T-cell (primary cell): ENCODE measurements at places on chromosomes 2 and 18. TPM values are rescaled to one million over a fixed set of nuclear protein-coding genes. Genes with fewer than 3 reads are reported as not detected.

The RFTN2 gene
- not detected for total RNA-seq

The FAM168B gene
- 73.3 TPM for total RNA-seq

The PLGLB1 gene
- total RNA-seq = 14.5 TPM

The HOXD13 gene
- not detected for total RNA-seq

The KLHL41 gene
- total RNA-seq = 0.23 TPM

The ALPG gene
- 0.15 TPM for total RNA-seq

The TTN gene
- 14.4 TPM for total RNA-seq

The GALNT13 gene
- total RNA-seq = 0.47 TPM

The POTEJ gene
- not detected for total RNA-seq

The ARMC9 gene
- total RNA-seq = 0.88 TPM

The FAM117B gene
- 35.7 TPM for total RNA-seq

The RAB6C gene
- total RNA-seq = not detected

- no peaks in the 10 kb centered on the region for H3K36me3 ChIP-seq
- H3K27me3 ChIP-seq = no peaks in the 10 kb centered on the region
- no peak overlapping the region for H3K4me3 ChIP-seq
- H3K4me1 ChIP-seq = peaks cover 22% of the 10 kb centered on the region
Observed at GRCh38 chr2:7744827-7745226, 827.6 kb downstream of the RNF144A start.

GRCh38 chr2:232539298-232540231 is at the start of gene CHRNG:
Gene CHRNG (plus strand): TSS chr2:232539692. CDS start chr2:232539748, 56 bp downstream.
- no peak within 1 kb of the TSS for H3K4me3 ChIP-seq
- peaks cover 4% of the 10 kb centered on the region for H3K36me3 ChIP-seq
- peaks cover 34% of the 10 kb centered on the region for H3K27me3 ChIP-seq
- no peak within 1 kb of the TSS for H3K27ac ChIP-seq
- H3K4me1 ChIP-seq = no peaks in the 10 kb centered on the region

DNA sequence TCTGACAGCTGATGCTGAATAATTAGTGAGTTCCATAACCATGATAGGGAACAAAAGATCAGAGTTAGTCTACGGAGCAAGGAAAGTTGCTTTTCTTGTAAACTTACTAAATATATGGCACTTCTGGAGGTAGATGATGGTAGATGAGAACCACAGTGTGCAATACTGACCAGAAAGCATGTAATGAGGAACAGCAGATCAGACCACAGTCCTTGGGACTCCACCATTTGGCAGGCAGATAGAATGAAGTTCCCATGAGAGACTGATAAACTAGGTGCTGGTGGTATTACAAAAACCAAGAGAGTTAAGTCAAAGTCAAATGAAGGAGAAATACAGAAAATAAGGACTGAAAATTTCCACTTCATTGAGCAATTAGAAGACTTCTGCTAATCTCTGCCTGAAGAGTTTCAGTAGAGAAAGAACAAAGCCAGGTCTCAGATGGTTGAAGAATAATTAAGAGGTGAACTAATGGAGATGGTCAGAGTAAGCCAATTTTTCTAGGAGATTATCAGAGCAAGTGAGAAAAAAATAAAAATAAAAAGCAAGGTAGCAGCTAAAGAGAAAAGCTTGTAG is 10.4 kb downstream of the CERKL start:
- H3K27me3 ChIP-seq = no peaks in the 10 kb centered on the region
- no peak overlapping the region for H3K4me3 ChIP-seq
- no peaks in the 10 kb centered on the region for H3K4me1 ChIP-seq

- H3K27ac ChIP-seq = no peak overlapping the region
- H3K4me1 ChIP-seq = no peaks in the 10 kb centered on the region
- no peaks in the 10 kb centered on the region for H3K27me3 ChIP-seq
- peak; percentile 1 for DNase-seq
- no peaks in the 10 kb centered on the region for H3K36me3 ChIP-seq
- H3K4me3 ChIP-seq = no peak overlapping the region
Observed at GRCh38 chr2:91748902-91749301, 3057.4 kb downstream of the RPIA start.

- no peak for DNase-seq
- no peaks in the 10 kb centered on the region for H3K36me3 ChIP-seq
- H3K27ac ChIP-seq = no peak overlapping the region
- H3K4me3 ChIP-seq = no peak overlapping the region
- H3K4me1 ChIP-seq = no peaks in the 10 kb centered on the region
Observed at GRCh38 chr2:67548317-67549201, 151.4 kb downstream of the ETAA1 start.

GRCh38 chr2:169968743-169969142 is 141.5 kb downstream of the UBR3 start:
- H3K27ac ChIP-seq = no peak overlapping the region
- H3K4me3 ChIP-seq = no peak overlapping the region
- peaks cover 15% of the 10 kb centered on the region for H3K36me3 ChIP-seq
- no peak for DNase-seq
- no peaks in the 10 kb centered on the region for H3K4me1 ChIP-seq

- DNase-seq = no peak
- no peaks in the 10 kb centered on the region for H3K36me3 ChIP-seq
- no peak overlapping the region for H3K27ac ChIP-seq
- no peaks in the 10 kb centered on the region for H3K4me1 ChIP-seq
- no peak overlapping the region for H3K4me3 ChIP-seq
Observed at GRCh38 chr2:2188344-2188920, 142.6 kb downstream of the MYT1L start.

DNA sequence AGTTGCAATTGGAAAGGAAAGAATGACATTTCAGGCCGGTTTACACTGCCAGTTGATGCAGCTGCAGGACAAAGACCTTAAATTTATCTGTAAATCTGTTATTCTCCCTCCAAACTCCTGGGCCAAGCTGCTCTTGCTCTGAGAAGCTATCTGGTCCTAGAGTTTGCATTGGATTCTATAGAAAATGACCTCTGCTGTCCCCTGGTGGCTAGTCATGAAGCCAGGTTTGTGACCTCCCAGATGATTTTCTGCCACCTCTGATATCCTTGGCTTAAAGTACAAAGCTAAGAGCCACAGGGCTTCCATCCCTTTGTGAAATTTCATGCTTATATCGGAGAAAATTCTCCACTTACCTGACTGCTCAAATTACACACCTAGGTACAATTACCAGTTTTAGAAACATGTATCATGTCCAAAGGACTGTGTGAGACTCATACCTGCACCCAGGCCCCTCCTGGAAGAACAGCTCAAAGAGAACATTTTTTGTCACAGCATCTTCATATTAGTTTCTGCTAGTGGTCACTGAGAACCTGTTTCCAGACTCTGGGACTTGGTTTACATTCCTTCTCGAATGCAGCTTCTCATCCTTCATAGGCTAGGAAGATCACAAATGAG is 28.9 kb upstream of the IER3IP1 start:
- no peaks in the 10 kb centered on the region for H3K36me3 ChIP-seq
- DNase-seq = no peak
- H3K4me1 ChIP-seq = no peaks in the 10 kb centered on the region
- peaks cover 2% of the 10 kb centered on the region for H3K27me3 ChIP-seq
- no peak overlapping the region for H3K4me3 ChIP-seq

DNA sequence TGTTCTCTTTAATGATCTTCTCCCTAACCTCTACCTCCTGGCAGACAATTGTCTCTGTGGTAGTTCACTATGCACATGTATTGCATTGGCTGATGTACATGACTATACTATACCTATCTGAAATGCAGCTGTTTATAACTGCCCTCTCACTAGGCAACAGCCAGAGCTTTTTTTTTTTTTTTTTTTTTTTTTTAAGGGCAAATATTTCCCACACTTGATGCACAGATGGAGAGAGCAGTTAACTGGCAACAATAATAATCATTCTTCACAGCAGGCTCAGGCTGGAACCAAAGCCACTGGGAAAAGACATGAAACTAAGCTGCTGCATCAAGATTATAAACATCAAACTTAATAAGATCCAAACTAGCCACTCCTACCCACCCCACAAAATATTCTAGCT is 707.7 kb downstream of the LRP1B start:
- H3K27me3 ChIP-seq = no peaks in the 10 kb centered on the region
- no peak overlapping the region for H3K4me3 ChIP-seq
- no peaks in the 10 kb centered on the region for H3K4me1 ChIP-seq

DNA sequence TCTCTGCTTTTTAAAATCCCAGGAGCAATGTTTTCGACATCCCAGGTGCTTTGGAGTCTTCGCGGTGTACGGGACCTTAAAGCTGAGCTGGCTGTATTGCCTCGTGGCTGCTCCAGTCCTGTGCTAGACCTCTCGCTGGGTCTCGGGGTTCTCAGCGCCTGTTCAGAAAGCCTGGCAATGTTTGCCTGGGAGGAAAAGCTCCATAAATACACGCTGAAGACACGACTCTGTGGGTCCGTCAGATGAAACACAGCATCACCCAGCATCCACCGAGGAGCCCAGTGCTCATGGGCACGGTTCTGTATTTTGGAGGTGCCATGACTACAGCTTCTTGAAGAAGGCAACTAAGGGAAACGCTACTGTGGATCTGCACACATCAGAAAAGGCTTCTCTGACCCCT is 21.6 kb downstream of the MBP start:
- H3K27ac ChIP-seq = peak overlapping the region; percentile 14
- H3K4me3 ChIP-seq = no peak overlapping the region
- peaks cover 35% of the 10 kb centered on the region for H3K4me1 ChIP-seq

- H3K36me3 ChIP-seq = peaks cover 15% of the 10 kb centered on the region
- no peaks in the 10 kb centered on the region for H3K27me3 ChIP-seq
- no peak overlapping the region for H3K4me3 ChIP-seq
- no peak overlapping the region for H3K27ac ChIP-seq
Observed at GRCh38 chr2:111160758-111161157, 40.0 kb downstream of the BCL2L11 start.

GRCh38 chr18:37361335-37362157 is 204.1 kb downstream of the CELF4 start:
- no peaks in the 10 kb centered on the region for H3K36me3 ChIP-seq
- no peak overlapping the region for H3K4me3 ChIP-seq
- no peak overlapping the region for H3K27ac ChIP-seq
- no peak for DNase-seq

DNA sequence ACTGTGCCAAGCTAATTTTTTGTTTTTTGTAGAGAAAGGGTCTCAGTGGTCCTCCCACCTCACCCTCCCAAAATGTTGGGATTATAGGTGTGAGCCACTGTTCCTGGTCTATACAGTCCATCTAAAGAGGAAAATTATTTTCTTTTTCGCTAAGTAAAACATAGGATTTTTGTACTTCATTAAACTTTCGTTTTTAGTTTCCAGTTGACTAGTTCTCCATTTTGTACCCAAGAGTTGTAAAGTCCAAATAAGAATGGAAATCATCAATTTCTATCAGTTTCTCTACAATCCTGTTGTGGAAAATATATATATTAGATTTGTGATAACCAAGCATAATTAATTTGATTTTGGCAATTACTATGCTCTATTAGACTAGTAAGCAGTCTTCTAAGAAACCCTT is 156.4 kb downstream of the BABAM2 start:
- H3K27ac ChIP-seq = no peak overlapping the region
- no peaks in the 10 kb centered on the region for H3K4me1 ChIP-seq
- H3K27me3 ChIP-seq = no peaks in the 10 kb centered on the region

GRCh38 chr2:118852605-118853128 is 5.2 kb upstream of the EN1 start:
- peaks cover 47% of the 10 kb centered on the region for H3K4me1 ChIP-seq
- no peak overlapping the region for H3K27ac ChIP-seq
- H3K4me3 ChIP-seq = no peak overlapping the region
- no peaks in the 10 kb centered on the region for H3K36me3 ChIP-seq
- H3K27me3 ChIP-seq = peaks cover 98% of the 10 kb centered on the region

DNA sequence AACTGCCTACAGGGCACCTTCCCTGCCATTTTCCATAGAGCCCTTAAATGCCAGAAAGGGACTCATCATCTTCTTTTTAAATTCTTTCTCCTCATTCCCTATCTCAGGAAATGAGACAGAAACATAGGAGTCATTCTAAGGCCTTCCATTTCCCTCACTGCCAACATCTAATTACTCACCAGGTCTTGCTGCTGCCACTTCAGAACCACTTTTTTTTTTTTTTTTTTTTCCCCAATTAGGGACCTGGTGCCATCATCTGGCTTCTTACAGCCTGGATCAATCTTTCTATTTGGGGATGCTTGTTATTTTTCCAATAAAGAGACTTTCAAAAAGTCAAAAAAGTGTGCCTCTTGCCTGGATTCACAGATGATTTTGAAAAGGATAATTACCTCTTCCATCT is 373.4 kb downstream of the LPIN1 start:
- no peak for DNase-seq
- H3K4me3 ChIP-seq = no peak overlapping the region
- no peaks in the 10 kb centered on the region for H3K4me1 ChIP-seq
- H3K27ac ChIP-seq = no peak overlapping the region

- no peak overlapping the region for H3K27ac ChIP-seq
- no peaks in the 10 kb centered on the region for H3K4me1 ChIP-seq
- H3K4me3 ChIP-seq = no peak overlapping the region
- DNase-seq = no peak
- H3K27me3 ChIP-seq = peaks cover 3% of the 10 kb centered on the region
Observed at GRCh38 chr2:16738361-16739225, 73.0 kb upstream of the CYRIA start.

GRCh38 chr2:42693013-42693615 is 70.8 kb downstream of the OXER1 start:
- no peak overlapping the region for H3K4me3 ChIP-seq
- peaks cover 6% of the 10 kb centered on the region for H3K36me3 ChIP-seq
- no peak for DNase-seq

GRCh38 chr2:129301431-129301913 is 678.0 kb upstream of the RAB6C start:
- no peaks in the 10 kb centered on the region for H3K4me1 ChIP-seq
- no peak for DNase-seq
- peaks cover 6% of the 10 kb centered on the region for H3K27me3 ChIP-seq
- no peaks in the 10 kb centered on the region for H3K36me3 ChIP-seq
- H3K27ac ChIP-seq = no peak overlapping the region

GRCh38 chr2:109318150-109318948 is 189.3 kb downstream of the SH3RF3 start:
- DNase-seq = no peak
- H3K4me3 ChIP-seq = no peak overlapping the region
- H3K27ac ChIP-seq = no peak overlapping the region
- no peaks in the 10 kb centered on the region for H3K36me3 ChIP-seq

- H3K36me3 ChIP-seq = no peaks in the 10 kb centered on the region
- DNase-seq = no peak
- no peak overlapping the region for H3K4me3 ChIP-seq
- no peaks in the 10 kb centered on the region for H3K4me1 ChIP-seq
- no peaks in the 10 kb centered on the region for H3K27me3 ChIP-seq
Observed at GRCh38 chr2:239169311-239170048, 231.3 kb downstream of the HDAC4 start.

DNA sequence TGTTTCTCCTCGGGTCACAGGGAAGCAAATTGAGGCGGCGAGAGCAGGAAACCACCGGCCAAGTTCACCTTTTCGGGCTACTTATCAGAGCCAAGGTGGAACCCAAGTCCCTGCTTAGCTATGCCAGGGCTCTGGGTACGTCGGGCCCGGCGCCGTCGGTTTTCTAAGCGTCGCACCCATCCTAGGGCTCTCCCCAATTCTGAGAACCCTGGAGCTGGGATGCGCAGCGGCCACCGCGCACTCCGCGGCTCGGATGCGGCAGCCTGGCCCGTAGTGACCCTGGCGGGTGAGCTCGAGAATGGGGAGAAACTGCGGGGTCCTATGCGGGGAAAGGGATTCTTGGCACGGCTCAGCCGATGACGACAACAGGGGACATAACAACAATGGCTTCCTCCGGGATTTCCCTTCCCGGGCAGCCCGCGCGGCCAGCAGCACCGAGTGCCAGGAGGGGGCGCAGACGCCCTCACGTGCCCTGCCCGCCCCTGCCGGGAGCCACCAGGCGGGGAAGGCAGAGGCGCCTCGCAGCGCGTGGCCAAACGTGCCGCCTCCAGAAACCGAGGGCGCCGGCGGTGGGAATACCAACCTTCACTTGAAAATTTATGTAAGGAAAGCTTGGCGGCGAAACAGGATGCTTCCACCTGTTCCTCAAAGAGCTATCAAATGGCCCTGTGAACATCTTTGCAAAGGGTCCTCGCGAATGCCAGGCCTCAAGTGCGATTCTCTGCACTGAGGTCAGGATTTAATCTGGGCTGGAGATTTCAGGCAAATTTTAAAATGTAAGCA is 2.1 kb upstream of the SLC30A3 start:
- no peak overlapping the region for H3K27ac ChIP-seq
- peaks cover 20% of the 10 kb centered on the region for H3K27me3 ChIP-seq
- H3K36me3 ChIP-seq = no peaks in the 10 kb centered on the region
- peak; percentile 14 for DNase-seq
